Kidney tubule cell (primary cell): ENCODE measurements at places on chromosomes 2 and 18.

- DNase-seq: peak; percentile 93
Observed at GRCh38 chr2:160367887-160368286, 125.7 kb downstream of the RBMS1 start.

DNA sequence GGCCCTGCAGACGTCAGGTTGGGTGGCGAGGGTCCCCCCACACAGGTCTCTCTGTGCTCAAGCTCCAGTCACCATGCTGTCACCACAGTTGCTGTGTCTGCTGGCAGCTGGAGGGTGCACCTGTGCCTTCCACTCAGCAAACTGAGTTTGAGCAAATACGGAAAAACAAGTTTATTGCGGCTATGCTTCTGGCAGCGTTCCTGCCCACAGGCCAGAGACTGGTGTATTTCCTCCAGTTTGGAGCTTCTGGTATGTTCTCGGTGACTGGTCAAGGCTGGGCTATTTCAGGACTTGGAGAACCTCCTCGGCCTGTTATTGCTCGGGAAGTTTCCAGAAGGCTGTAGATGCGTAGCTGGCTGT lies 132.6 kb downstream of the SEPTIN10 start:
- no peak for DNase-seq

DNA sequence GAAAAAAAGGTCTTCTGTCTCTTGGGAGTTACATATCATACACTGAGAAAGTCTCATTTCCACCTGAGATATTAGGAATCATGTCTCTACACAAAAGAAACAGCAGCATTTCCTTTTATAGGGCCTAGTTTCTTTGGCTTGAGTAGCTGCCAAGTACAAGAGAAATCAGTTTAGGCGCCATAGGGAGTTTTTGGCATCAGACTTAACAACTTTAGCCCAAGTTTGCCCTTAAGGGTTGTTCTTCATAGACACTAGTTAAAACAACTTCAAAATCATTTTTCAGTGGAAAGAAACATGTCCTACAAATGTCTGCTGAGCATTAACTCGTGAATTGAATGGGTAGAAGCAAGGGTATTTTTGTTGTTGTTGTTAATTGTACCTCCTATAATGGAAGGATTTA lies 587.0 kb upstream of the DSEL start:
- DNase-seq: no peak

DNA sequence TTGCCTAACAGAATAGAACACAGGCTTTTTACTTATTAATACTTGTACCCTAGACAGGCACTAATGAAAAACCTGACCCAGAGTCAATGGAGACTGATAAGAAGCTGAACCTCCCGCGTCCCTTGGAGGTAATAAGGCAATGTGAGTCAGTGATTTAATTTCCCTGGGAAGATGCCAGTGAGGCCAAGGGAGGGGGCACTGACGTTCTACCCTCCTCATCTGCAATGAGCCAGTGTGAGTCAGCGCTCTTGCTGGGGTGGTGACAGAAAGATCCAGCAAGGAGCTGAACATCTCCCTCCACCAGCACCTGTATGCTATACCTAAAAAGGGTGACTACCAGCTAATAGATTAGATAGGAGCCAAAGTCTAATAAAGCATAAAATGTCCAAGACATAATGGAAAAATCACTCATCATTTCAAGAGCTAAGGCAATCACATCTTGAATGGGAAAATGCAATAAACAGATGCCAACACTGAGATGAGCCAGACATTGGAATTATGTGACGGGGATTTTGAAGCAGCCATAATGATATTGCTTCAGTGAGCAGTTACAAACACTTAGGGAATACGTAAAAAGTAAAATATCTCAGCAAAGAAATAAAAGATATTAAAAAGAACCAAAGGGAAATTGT lies 116.9 kb downstream of the TPGS2 start:
- peak; percentile 86 for DNase-seq

GRCh38 chr18:5444847-5445246 lies 99.0 kb downstream of the EPB41L3 start:
- DNase-seq: peak; percentile 55

GRCh38 chr2:231392431-231393148 lies 2.9 kb upstream of the B3GNT7 start:
- no peak for DNase-seq

DNA sequence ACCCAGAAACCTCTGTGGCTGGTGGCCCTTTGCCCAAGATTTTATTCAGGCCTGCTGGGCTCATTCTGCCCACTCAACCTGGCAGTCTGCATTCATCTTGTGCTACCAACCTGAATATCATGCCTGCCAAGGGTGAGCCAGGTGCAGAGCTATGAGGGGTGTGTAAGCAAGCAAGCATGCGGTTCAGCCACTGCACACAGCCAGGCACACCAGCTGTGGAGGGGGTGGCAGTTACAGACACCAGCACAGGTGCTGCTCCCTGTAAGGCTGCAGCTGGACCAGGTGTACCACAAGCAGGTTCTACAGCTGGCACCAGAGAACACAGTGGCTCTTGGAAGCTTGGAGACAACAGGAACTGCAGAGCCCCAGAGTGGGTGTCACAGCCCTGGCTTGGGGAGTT lies 633.2 kb downstream of the FBXO15 start:
- no peak for DNase-seq

- DNase-seq: no peak
Observed at GRCh38 chr2:171341394-171342066, 92.3 kb downstream of the METTL8 start.

GRCh38 chr18:68705119-68705518 lies 9.8 kb downstream of the TMX3 start:
- DNase-seq: peak; percentile 5

GRCh38 chr2:106953236-106953635 lies 67.3 kb upstream of the ST6GAL2 start:
- no peak for DNase-seq
